Stimulated activated naive CD4-positive, alpha-beta T cell treated with Interleukin-2 at 50 U/mL for 16 hours (primary cell): ENCODE measurements at places on chromosomes 4 and X.
A peak's percentile ranks its signal among the peaks of the same experiment; 100 is the strongest.

DNA sequence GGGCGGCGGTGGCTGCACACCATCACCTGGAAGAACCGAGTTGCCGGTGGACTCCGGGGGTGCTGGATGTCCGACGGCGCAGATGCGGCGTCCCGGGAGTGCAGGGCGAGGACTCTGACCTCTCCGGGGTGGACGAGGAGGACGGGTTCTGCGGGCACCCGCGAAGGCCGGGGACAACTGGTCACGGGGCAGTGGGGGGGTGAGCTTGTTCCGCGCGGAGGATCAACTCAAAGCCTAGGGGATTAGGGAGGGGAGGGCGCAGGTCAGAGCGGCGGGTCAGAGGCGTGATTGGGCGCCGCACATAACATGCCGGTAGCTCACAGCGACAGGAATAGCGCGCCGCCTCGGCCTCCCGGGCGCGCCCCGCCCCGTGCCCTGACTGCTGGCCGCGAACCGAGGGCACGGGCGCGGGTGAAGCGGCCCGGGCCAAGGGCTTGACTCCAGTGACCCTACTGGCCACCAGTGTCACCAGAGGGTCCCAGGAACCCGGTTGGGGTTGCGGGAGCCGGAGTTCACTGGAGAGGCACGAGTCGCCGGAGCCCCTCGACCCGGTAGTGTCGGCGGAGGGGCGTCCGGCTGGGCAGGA lies at the start of gene KLHL34:
Gene KLHL34 (minus strand): TSS at position 179 of the 586 bp plus-strand sequence. CDS start 542 bp downstream, outside the sequence.
- no peak for DNase-seq

DNA sequence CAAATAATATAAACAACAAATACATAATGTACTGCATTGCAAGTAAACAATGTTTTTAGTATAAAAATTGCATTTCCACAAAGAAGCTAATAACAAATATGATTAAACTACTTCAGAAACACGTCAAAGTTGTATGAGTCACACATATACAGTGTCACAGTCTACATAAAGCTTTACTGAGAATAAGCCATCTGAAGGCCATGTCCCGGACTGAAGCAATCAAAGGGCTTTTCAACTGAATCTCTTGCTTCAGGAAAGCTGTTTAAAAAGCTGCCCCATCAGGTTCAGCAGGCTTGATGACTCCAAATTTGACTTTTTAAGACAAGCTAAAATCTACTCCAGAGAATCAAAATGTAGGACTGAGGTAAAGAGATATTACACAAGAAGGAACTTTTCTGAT lies 1476.8 kb downstream of the ADGRL3 start:
- no peak for DNase-seq

DNA sequence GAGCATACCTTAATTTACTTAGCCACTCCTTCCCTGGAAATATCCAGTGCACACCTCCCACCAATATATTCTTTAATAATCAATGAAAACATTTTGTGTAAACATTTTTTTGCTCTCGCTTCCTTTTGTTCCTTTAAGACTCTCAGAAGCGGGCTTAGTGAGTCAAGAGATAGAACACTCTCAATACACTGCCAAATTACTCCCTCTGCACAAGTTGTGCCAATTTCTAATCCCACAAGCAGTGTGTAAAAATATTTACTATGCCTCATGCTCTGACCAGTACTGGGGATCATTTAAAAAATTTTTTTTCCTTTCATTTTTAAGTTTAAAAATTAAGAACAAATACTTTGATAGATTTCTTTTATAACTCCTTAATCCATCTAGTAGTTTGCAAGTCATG lies 5.1 kb downstream of the MORF4L2 start:
- DNase-seq = no peak

GRCh38 chr4:26030780-26031179 lies 116.8 kb downstream of the SMIM20 start:
- no peak for DNase-seq

- DNase-seq = no peak
These were observed 95.5 kb downstream of the SOWAHB start for GRCh38 chr4:76802236-76803021.

GRCh38 chr4:69878250-69878649 lies 18.3 kb upstream of the SULT1E1 start:
- no peak for DNase-seq

GRCh38 chr4:55396308-55397125 lies 760 bp downstream of the TMEM165 start:
- peak; percentile 11 for DNase-seq

- DNase-seq = no peak
These were observed 1.5 kb downstream of the N4BP2 start for GRCh38 chr4:40058121-40058520.

DNA sequence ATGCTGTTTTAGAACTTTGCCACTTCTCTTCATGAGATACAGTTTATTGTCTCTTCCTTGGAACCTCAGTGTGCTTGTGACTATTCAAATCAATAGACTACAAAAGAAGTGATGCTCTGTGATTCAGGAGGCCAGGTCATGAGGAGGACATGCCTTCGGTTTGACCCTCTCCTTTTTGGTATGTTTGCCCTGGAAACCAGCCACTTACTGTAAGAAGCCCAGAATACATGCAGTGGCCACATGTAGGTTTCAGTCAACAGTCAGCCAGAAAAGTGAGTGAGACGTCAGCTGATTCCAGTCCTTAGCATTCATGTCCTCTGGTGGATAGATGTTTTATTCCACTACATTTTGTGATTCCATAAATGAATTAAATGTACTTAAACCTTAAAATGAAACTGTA lies 328.7 kb downstream of the PCDH18 start:
- DNase-seq = no peak
